ENCODE measurements at places on chromosomes 12 and 14.
A peak's percentile ranks its signal among the peaks of the same experiment; 100 is the strongest.

- no peaks in the 10 kb centered on the region for H3K4me1 ChIP-seq
- no peak for DNase-seq
- H3K36me3 ChIP-seq: no peaks in the 10 kb centered on the region
- H3K27me3 ChIP-seq: no peaks in the 10 kb centered on the region
- no peak overlapping the region for H3K27ac ChIP-seq
- H3K4me3 ChIP-seq: no peak overlapping the region
Measured at GRCh38 chr12:88970740-88971139, 381.6 kb downstream of the DUSP6 start.

DNA sequence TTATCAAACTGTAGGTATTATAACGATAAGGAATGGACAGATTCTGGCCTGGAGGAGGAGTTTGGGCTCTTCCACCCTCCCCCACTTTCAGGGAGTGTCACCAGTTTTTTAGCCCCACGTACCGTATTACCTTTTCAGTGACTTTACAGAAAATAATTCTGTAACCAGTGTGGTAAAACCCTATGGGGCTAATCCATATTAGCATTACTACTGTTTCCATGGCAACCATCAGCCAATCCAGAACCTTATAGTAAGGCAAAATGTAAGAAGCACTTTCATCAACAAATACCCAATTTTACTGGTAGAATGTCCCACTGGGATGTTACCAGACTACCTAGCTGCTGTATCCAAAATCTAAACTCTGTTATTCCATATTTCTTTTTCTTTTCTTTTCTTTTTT, 50.7 kb downstream of the BICDL1 start:
- peak; percentile 59 for DNase-seq
- H3K27ac ChIP-seq: no peak overlapping the region
- H3K36me3 ChIP-seq: no peaks in the 10 kb centered on the region
- no peaks in the 10 kb centered on the region for H3K4me1 ChIP-seq
- no peak overlapping the region for H3K4me3 ChIP-seq
- H3K27me3 ChIP-seq: no peaks in the 10 kb centered on the region

GRCh38 chr14:36091096-36091495, 85.4 kb downstream of the PTCSC3 start:
- no peak overlapping the region for H3K4me3 ChIP-seq
- DNase-seq: no peak
- H3K27ac ChIP-seq: no peak overlapping the region
- H3K4me1 ChIP-seq: no peaks in the 10 kb centered on the region

DNA sequence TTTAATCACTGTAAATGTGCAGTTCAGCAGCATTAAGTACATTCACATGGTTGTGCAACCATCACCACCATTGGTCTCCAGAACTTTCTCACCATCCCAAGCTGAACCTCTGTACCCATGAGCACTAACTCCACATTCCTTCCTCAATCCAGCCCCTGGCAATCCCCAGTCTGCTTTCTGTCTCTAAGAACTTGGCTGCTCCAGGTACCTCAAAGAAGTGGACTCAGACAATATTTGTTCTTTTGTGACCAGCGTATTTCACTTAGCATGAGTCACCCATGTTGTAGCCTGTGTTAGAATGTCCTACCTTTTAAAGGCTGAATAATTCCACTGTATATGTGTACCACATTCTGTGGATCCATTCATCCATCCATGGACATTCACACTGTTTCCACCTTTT, 64.6 kb downstream of the SLC24A4 start:
- peaks cover 26% of the 10 kb centered on the region for H3K4me1 ChIP-seq
- H3K36me3 ChIP-seq: no peaks in the 10 kb centered on the region
- H3K27ac ChIP-seq: no peak overlapping the region

- no peak overlapping the region for H3K27ac ChIP-seq
- H3K4me1 ChIP-seq: no peaks in the 10 kb centered on the region
- H3K27me3 ChIP-seq: no peaks in the 10 kb centered on the region
- H3K4me3 ChIP-seq: no peak overlapping the region
Measured at GRCh38 chr14:34049790-34050189, 98.9 kb upstream of the EGLN3 start.

DNA sequence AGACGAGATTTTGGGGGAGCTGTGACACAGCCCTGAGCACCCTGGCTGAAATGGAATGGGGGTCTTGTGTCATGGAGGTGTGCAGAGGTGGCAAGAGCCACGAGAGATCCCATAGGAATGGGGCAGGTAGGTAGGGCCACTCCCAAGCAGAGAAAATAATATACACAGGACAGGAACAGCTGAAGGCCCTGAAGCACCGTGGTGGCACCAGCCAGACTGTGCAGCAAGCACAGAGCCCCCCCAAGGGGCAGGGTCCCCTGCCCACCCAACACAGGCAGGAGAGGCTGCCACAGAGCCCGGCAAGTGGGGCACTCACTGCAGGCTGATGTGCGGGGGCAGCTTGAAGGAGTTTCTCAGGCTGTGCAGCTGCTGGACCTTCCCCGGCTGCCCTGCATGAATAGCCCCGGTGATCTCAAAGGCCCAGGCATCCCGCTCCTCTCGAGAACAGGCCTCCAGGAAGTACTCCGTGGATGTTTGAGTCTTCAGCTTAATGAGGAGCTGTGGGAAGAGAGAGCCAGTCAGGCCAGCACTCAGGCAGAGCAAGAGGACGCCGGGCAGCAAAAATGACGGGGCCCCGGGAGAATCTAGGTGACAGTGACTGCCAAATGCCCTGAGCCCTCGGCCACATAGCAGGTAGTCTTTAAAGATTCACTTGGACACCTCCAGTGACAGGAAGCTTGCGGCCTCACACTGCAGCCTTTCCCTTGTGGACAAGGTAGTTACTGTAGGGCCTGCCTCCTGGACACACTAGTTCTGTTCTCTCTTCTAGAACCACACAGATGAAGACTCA, 16.7 kb downstream of the PLEK2 start:
- H3K4me1 ChIP-seq: no peaks in the 10 kb centered on the region
- no peak overlapping the region for H3K27ac ChIP-seq
- no peaks in the 10 kb centered on the region for H3K36me3 ChIP-seq
- DNase-seq: no peak
- no peak overlapping the region for H3K4me3 ChIP-seq

- peaks cover under 1% of the 10 kb centered on the region for H3K36me3 ChIP-seq
- no peaks in the 10 kb centered on the region for H3K27me3 ChIP-seq
- peak overlapping the region; percentile 50 for H3K27ac ChIP-seq
- no peak overlapping the region for H3K4me3 ChIP-seq
- H3K4me1 ChIP-seq: peaks cover 46% of the 10 kb centered on the region
Measured at GRCh38 chr12:124626971-124627411, 59.6 kb upstream of the NCOR2 start.

DNA sequence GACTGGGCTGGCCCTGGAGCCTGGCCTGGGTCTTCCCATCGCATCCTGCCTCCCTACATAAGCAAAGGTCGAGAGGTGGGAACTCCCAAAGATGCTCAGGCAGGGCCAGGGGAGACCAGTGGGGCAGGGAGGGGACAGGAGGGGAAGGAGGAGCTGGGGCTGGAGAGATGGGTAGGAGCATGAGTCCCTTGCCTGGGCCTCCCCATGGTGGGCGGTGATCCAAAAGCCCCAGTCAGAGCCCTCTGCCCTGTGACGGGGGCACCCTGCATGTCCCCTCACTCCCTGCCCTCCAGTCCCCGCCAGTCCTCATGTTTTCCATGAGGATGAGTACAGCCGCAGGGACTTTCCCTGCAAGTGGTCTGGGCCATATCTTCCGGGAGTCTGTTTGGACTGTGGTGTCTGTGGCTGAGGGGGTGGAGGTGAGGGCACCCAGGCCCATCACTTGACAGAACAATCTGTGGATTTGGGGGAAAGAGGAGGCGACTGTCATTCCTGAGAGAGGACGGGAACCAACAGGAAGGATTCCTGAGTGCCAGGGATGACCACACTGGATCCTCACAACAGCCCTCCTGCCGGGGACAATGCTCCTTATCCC, 9.3 kb downstream of the BDKRB2 start:
- no peak overlapping the region for H3K4me3 ChIP-seq
- no peaks in the 10 kb centered on the region for H3K36me3 ChIP-seq
- no peak overlapping the region for H3K27ac ChIP-seq
- peaks cover 3% of the 10 kb centered on the region for H3K4me1 ChIP-seq
- H3K27me3 ChIP-seq: no peaks in the 10 kb centered on the region
